Sciatic nerve (tissue), 2 donors: ENCODE measurements at places on chromosomes 1 and 21.

DNA sequence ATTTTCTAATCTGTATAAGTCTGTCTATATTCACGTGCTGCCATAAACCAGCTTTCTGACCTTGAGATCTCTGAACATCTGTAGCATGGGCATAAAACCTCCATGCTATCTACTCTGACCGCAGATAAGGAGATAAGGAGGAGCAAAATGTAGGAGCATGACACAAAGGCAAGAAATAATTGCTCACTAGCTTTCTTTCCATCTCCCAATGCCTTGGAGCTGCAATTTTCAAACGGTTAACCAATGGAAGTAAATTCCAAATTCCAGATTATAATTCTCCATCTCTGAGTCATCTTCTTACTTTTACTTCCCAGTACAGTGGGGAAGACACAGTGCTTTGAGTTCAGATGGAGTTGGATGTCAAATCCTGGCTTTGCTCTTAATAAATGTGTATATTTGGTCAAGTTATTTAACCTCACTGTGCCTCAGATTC is 41.6 kb downstream of the CD58 start:
- no peak for DNase-seq

DNA sequence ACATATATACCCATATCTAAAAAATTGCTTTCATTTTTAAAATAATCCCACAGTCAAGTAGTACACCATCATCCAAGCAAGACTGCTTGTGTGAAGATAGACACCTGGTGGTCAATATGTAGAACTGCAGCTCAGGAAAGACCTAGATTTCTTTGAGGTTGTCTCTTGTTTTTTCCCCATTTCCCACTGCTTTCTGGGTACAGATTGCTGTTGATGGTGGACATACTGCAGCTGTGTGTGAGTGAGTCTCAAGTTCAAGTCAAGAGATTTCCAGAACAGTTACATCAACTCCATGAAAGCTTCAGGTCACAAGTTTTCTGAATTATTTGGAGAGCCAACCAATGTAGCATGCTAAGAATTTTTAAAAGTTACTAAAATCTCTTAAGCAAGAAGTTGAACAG is 306.4 kb downstream of the DUSP10 start:
- DNase-seq, result no peak

- no peak for DNase-seq
Observed at GRCh38 chr1:231558708-231559185, 30.3 kb downstream of the TSNAX start.

DNA sequence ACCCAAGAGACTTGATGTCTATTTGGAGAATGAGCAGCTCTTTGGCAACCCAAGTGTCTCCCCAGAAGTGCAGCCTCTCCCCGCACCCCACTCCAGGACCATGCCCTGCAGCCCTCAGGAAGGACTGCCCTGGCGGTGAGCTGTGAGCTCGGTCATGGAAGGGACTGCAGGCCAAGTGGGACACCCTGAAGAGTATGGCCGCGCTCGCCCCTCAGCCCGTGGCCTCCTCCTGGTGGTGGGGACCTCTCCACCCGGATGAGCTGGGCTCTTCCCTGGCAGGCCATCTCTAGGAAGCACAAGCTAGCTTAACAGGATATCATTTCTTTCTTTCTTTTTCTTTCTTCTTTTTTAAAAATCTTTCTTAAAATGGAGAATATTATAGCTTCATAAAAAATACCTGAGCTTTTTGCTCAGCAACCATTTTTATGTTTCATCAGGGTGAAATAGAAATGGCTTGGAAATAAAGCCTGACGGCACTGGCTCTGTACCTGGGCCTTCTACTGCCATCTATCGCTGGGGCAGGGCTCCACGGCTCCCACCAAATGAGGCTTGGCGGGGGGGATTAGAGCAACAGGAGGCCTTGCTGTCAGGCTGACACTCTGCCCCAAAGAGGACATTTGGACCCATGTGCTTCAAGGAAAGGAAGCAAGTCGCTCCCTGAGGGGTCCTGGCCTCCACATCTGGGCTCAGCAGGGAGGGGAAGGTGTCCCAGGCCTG is 296.2 kb upstream of the VAMP3 start:
- DNase-seq, result no peak

- DNase-seq, result peak; percentile 61
Observed at GRCh38 chr21:28111151-28111619, 881.5 kb downstream of the LTN1 start.

GRCh38 chr1:227314014-227314848 is 4.1 kb downstream of the CDC42BPA start:
- no peak for DNase-seq

DNA sequence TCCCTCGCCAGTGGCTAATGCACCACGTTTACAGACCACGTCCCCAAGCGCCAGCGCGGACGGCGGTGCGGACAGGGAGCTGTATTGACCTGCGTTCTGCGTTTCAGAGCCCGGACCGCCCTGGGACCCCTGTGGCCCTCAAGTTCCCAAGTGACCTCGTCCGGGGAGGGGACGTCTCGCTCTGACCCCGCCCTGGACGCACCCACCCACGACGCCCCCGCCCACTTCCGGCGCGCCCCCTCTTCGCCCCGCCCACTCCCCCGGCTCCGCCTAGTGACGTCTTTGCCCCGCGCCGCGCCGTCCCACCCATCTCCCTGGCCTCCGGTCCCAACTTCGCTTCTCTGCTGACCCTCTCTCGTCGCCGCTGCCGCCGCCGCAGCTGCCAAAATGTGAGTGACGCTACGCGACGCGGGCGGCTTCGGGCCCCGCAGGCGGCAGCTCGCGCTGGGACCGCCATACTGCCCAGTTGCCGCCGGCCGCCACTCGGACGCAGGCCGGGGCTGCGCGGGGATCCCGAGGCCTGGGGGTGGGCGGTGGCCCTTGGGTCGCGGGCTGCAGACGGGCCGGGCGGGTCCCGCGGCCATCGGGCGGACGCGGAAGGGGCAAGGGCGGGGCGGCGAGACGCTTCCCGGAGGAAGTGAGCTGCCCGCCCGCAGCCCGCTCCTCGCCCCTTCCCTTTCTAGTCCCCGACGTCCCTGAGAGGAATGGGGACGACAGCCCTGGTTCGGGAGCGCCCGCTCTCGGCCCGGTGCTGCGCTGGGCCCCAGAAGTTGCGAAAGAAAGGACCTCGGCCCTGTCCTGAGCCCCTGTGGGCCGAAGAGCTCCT is at the start of gene VAMP3:
TSS of gene VAMP3 (plus strand) at position 300 of the 826 bp plus-strand sequence. CDS start at position 388, 88 bp downstream.
- peak; percentile 96 for DNase-seq

GRCh38 chr1:72283307-72284083 is 1.2 kb upstream of the NEGR1 start:
- peak; percentile 89 for DNase-seq

DNA sequence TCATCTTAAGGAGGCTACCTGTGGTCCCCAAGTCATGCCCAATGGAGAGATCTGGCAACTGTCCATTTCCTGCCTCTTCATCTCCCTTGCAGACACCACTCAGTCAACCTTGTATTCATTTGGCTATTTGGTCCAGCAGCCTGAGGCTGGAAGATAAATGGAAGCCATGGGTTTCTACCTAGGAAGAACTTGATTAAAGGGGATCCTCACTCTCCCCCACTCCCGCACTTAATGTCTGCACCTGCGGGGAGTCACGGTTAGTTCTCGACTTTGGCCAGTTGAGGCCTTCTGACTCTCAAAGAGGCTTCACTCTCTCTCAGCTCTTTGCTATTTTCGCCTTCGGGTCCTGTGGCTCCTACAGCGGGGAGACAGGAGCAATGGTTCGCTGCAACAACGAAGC is 8.4 kb upstream of the ATXN7L2 start:
- no peak for DNase-seq

DNA sequence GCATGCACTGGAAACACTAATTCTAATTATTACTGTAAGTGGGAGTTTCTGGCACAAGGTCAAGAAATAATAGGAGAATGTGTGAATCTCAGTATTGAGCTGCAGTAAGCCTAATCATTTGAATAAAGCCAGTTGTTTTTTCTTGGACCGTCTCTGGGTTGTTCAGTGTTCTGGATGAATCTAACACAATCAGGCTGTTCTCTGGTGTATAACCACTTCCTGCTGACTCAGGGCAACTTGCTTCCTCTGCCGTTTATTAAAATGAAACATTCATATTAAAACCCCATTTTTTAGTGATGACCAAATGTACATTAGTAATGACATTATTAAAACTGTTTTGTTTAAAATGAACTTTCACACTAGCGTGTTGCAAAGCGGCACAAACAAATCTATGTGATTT is 273.1 kb upstream of the SNX7 start:
- DNase-seq, result no peak

DNA sequence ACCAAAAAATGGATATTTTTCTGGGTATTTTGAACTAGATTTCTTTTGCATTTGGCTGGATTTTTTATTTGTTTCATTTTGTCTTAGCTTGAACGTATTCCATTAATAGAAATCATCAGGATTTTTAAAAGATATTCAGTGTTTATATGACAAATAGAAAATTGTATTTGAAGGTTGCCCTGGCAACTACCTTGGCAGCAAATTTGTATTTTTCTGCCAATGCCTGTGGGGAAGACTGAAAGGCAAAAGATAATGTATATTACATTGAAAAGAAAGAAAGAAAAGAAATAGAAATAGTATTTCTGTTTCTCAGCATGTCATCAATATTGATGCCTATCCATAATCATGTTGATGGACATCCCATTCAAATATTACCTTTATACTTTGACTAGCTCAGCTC is 16.8 kb downstream of the VCAM1 start:
- no peak for DNase-seq

- peak; percentile 64 for DNase-seq
Observed at GRCh38 chr1:53754484-53755312, 15.7 kb upstream of the GLIS1 start.

DNA sequence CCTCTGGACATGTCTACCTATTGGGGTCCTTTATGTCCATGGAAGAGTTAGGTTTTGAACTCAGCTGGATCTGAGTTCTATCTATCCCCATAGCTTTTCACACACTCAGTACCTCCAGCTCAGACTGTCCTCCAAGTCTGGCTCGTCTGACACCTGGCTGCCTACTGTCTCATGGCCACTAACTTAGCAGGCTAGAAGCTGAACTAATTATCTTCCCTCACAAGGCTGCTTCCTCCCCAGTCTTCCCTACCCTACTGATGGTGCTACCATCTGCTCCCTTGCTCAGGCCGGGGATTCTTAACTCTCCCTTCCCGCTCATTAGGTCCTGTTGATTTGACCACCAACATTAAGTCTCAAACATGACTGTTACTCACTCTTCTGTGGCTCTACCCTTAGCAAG is 13.4 kb downstream of the VANGL2 start:
- DNase-seq, result no peak

GRCh38 chr1:45569962-45570581 is 13.8 kb upstream of the NASP start:
- peak; percentile 84 for DNase-seq

DNA sequence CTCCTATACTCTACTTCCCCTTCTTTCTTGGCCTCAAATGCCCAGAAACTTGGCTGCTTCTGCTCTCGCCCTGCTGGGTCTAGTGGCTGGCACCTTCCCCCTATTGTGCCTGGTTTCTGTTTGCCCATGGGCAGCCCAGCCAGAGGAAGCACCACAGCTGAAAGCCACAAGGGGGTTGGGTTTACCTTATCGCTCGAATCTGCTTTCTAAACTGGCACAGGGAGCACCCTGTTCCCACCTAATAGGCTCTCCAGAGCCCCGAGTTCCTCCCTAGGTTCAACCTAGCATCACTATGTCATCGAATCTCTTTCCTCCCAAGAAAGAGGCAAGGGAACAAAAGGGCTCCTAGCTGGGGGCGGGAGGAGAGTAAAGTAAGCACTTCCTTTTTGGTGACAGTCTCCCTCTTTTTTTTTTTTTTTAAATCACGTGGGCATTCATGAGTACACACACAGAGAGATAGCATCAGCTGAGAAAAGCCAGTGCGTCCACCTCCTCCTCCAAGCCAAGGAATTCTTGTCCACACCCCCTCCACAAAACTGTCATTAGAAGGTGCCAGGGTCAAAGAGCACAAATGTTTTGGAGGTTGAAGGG is 72.8 kb downstream of the PLEKHA6 start:
- no peak for DNase-seq

GRCh38 chr1:186819126-186819525 is 9.6 kb upstream of the PLA2G4A start:
- no peak for DNase-seq

GRCh38 chr1:226310637-226311195 is 1.8 kb upstream of the LIN9 start:
- DNase-seq, result no peak

GRCh38 chr1:228007801-228008341 is 1.1 kb downstream of the WNT3A start:
- DNase-seq, result peak; percentile 18

GRCh38 chr1:30684881-30685795 is 38.2 kb downstream of the MATN1 start:
- DNase-seq, result no peak

GRCh38 chr1:248853663-248854375 is 5.1 kb downstream of the ZNF692 start:
- no peak for DNase-seq

DNA sequence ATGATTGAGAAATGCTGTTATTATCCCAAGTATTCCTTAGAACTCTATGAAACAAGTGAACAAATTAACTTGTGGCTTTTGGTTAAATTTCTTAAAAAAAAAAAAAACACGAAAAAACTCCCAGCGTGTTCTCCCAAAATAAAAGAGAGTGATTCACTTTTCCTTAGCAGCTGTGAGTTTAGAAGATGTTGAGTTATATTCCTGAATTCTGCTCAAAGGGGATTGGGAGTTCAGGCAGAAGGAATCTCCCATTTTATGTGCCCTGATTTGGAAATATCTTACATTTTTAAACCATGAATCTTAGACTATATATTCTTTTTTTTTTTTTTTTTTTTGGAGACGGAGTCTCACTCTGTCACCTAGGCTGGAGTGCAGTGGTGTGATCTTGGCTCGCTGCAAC is 34.3 kb downstream of the SMG7 start:
- no peak for DNase-seq

GRCh38 chr1:92563457-92564216 is 76.9 kb upstream of the GFI1 start:
- no peak for DNase-seq

GRCh38 chr1:43944860-43945259 is 1.9 kb upstream of the IPO13 start:
- DNase-seq, result no peak

DNA sequence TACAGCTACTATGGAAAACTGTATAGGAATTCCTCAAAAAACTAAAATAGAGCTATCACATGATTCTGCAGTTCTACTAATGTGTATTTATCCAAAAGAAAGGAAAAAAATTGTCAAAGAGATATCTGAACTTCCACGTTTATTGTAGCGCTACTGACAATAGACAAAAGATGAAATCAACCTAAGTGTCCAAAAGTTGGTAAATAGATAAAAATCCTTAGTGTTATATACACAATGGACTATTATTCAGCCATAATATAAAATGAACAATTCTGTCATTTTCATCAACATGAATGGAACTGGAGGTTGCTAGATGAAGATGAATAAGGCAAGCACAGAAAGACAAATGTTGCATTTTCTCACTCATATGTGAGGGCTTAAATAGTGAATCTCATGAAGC is 1492.1 kb downstream of the MRPL39 start:
- no peak for DNase-seq
